ENCODE measurements at places on chromosomes 5 and 9.

- no peak for DNase-seq
Observed at GRCh38 chr5:105752801-105753200, 1917.9 kb downstream of the EFNA5 start.

DNA sequence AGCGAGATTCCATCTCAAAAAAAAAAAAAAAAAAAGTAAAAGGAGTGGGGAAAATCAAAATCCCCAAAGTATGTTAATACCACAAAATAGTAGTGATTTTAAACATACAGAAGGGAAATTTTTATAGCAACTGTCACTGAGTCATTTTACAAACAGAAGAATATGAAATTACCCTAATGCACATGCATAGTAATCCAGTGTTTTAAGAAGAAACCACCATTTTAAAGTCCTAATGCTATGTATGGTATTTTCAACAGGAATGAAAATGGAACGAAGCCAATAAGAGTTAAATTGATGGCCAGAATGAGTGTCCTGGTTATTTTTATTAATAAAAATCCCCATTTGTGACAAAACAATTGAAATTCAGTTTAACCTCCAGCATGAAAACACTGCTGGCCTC, 26.7 kb upstream of the NXNL2 start:
- no peak for DNase-seq

DNA sequence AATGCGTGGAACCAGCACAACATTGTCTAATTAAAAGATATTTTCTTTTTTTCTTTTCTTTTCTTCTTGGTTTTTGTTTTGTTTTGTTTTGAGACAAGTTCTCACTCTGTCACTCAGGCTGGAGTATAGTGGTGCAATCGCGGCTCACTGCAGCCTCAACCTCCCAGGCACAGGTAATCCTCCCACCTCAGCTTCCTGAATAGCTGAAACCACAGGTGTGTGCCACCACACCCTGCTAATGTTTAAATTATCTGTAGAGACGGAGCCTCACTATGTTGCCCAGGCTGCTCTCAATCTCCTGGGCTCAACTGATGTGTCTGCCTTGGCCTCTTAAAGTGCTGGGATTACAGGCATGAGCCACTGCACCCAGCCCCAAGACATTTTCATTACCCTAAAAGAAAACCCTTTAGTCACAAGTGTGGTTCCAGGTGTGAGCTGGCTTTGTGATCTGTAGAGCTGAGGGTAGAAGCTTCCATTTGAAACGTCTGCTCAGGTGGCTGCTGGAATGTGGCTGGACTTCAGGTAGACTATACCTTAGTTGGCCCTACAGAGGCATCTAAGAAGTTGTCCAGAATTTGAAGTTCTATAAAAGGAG, 19.1 kb upstream of the NEK6 start:
- no peak for DNase-seq

GRCh38 chr9:97374811-97375210, 37.1 kb upstream of the TDRD7 start:
- DNase-seq: no peak

DNA sequence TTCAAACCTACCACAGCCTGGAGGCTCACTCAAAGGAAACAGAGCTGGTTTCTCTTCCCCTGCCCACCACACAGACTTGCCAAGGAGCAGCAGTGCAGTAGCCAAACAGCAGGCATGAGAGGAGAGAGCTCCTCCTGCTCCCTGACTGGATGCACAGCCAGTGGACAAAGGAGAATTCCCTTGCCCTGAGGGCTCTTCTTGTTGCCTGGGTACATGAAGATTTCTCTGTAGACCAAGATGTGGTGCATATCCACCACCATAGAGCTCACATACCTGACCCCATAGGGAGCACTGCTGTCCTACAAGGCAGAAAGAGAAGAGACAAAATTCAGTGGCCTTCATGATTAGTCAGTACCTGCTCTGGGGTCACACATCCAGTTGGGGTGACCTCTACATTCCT, 56.3 kb upstream of the SPATA31E1 start:
- no peak for DNase-seq

DNA sequence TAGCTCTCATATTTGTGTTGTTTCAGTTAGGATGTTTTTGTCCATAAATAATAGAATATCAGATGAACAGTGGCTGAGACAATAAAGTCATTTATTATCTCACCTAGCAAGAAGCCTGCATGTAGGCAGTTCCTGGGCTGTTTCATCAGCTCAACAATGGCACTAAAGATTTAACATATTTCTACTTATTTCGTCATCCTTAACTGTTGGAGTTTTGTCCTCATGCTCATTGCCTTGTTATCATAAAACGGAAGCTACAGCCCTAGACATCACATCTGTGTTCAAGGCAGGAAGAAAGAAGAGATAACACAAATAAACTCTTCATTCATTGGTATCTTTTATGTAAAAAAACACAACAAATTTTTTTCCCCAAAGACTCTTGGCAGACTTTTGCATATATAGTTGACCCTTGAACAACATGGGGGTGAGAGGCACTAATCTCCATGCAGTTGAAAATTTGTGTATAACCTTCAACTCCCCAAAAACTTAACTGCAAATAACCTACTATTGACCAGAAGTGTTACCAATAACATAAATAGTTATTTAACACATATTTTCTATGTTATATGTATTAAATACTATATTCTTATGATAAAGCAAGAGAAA, 277.2 kb upstream of the ADRA1B start:
- no peak for DNase-seq

GRCh38 chr5:138936968-138937345, 61.8 kb upstream of the LRRTM2 start:
- no peak for DNase-seq

DNA sequence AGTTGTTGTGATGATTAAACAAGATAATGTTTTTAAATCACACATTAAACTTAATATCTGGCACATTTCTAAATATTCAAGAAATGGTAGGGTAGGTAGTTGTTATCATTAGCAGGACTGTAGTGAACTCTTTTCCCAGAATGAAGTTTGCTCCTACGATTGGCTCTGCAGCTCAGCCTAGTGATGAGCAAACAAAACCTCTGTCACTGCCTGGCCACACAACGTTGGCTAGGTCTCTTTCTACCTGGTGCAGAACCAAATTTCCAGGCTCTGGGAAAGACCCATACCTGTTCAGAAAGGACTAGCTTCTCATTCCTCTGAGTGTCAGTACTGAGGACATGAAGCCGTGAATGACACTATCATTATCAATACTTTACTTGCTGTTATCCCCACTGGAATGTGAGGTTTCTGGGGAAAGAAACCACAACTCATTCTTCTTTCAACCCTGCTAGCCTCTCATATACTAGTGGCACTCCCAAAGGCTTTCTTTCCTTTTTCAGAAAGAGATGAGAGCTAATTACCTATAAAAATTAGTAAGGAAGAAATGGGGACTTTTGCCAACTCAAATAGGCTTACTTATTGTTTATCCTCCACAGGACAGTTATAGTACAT, 219.3 kb upstream of the TRIM32 start:
- DNase-seq: no peak

GRCh38 chr5:57209316-57210040, 35.6 kb downstream of the GPBP1 start:
- no peak for DNase-seq

DNA sequence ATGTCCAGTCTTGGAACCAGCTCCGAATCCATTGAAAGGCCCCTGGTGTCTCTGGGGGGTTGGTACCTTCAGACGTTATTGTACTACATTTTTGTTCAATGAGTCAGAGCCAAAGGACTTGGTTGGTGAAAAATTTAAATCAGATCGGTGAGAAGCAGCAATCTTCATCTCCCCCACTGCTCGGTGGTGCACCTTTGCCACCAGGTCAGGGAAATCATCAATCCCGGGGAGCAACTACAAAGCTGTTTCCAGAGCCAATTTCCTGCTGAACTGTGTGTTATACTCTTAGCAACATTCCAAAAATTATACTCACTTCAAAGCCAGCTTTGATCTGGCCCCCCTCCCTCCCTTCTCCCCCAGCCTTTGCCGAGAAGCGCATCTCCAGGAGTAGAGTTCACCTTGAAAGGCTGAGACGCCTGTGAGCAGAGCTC, 375.2 kb upstream of the WWC1 start:
- no peak for DNase-seq

GRCh38 chr5:6705959-6706358, 7.3 kb upstream of the TENT4A start:
- DNase-seq: no peak

GRCh38 chr5:140575309-140575708, 10.7 kb downstream of the SLC35A4 start:
- DNase-seq: no peak

GRCh38 chr9:106655966-106656365, 207.0 kb upstream of the ZNF462 start:
- DNase-seq: no peak

DNA sequence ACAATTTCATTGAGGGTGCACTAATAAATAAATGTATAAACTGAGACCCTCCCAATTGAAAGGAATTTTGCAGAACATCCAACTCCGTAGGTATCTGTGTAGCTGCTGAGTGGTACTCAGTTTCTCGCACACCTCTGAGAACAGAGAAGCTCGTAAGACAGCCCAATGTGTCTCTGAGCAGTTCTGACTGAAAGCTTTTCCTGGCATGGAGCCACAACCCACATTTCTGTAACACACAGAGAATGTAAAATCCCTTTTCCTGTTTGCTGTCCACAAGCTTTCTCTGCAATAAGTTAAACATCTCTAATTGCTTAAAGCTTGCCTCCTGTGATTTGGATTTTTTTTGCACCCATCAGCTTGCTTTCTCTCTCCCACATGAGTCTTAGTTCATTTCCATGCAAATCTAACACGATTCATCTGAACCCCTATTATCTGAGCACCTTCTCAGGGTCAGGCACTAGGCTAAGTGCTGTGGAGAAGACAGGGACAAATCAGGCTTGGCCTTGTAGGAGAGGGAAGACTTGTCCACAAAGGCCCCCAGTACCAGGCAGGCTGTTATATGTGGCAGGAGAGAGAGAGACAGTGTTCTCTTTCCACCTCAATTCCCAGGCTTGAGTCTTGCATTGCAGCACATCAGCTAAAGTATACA, 44.2 kb upstream of the COL15A1 start:
- no peak for DNase-seq

- peak; percentile 8 for DNase-seq
Observed at GRCh38 chr5:139543423-139543991, 17.6 kb upstream of the UBE2D2 start.

GRCh38 chr9:78939311-78940065, 632.3 kb upstream of the TLE4 start:
- no peak for DNase-seq

DNA sequence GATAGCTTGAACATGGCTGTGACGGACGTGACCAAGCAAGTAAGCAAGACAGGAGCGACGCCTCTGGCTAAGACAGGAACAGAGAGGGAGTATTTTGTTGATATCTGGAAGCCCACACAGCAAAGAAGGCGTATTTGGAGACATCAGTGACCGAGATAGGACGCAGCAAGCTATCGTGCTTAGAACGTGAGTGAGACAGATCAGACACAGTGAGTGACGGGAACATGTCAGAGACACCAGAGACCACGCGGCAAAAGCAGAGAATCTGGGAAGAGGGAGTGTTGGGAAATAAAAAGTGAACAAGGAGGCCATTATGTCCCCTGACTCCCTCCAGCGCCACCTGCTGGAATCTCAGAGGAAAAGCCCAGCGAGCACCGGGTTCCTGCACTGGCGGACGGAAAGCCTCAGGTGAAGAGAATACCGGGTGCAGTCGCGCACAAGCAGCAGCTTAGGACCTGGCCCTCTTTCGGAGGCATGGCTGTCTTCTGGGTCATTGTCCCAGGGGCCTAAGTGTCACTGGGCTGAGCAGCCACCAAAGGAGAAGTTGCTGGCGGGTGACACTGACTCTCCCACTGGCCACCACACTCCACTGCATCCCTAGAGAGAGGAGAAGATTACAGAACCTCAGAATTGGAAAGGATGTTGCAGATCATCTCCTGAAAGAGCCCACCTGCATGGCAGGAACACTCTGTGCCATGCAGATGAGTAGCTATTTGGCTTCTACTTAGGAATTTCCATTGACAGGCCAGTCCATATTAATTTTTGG, 99.1 kb downstream of the FBXO38 start:
- DNase-seq: peak; percentile 47

DNA sequence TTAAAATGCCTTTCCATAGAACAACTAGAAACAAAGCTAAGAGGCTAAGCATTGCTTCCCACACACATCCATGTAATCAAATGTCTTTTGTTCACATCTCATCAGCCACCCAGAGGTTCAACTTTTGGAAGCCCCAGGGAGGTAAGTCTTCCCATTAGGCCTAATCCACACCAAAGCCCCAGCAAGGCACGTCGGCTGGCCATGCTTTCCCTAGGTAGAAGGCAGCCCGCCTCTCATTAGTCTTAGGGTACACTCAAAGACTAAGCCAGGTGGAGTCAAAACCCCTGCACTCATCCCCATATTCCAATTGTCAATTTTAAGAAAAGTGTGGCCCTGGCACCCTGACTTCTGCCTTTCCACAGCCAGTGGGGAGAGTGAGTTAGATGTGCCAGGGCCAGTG, 87.9 kb downstream of the ATPSCKMT start:
- no peak for DNase-seq

DNA sequence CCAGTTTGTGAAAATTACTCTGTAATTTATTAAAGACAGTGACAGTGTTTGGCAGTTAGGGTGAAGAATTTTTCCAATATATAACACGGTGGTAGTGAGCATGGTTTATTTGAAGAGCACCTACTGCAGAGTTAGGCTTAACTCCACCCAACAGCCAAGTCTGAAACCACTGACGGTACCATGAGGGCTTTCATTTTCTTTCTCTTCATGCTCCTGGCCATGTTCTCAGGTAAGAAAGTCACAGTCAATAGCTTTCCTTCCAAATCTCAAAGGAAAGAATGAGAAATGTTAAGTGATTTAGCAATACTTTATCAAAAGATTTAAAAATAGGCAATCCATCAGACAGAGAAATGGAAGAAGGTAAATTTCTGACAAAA, at the start of gene MARCOL:
Gene MARCOL, plus strand, starts transcription at position 108 of the 377 bp plus-strand sequence. Its CDS starts 73 bp downstream, at position 181.
- no peak for DNase-seq

- DNase-seq: no peak
Observed at GRCh38 chr9:3828495-3828894, 302.7 kb upstream of the RFX3 start.

- DNase-seq: no peak
Observed at GRCh38 chr5:141876628-141877355, 1.4 kb downstream of the PCDH1 start.

DNA sequence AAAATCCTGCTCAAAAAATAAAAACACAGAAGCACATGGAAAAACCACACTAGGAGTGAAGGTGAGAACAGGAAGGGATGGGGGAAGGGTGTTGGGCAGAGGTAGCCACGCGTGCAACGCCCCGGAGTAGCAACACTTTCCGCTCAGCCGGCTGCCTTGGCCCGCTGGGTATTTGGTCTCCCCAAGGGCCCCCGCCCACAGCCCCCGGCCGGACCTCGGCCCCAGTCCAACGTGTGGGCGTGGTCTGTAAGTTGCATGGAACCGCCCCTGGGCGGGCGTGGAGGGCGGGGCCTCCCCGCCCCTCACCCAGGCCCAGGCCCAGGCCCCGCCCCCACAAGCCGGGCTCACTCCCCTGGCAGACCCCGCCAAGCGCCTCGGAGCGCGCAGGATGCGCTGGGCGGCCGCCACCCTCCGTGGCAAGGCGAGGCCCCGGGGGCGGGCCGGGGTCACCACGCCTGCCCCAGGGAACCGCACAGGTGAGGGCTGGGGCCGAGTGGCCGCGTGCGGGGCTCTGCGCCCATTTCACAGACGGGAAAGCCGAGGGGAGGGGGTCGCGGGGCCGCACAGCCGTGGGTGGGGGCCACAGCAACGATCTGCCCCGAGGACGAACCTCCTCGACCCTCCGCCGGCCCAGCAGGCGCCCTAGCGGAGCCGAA, at the start of gene SUSD3:
Gene SUSD3, plus strand, starts transcription at position 347 of the 656 bp plus-strand sequence. Its CDS starts 42 bp downstream, at position 389.
- DNase-seq: peak; percentile 30
